ENCODE measurements at places on chromosomes 5 and 9.

DNA sequence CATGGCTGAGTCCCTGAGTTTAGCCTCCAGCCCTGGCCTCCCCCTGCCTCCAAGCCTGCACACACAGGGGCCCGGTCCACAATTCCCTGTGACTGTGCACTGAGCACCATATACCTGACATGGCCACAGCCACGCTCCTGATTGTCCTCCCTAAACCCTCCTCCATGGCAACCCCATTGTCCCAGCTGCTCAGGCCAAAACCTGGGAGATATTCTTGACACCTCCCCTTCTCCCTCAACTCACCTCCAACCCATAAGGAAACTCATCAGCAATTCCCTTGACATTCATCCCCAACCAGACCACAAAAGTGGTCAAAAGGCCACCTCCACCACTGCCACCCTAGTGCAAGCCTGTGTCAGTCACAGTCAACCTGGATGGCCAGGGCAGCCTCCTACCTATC, 107.5 kb upstream of the MVB12B start:
- DNase-seq, result no peak

- DNase-seq, result no peak
Measured at GRCh38 chr5:146233441-146233840, 30.0 kb downstream of the RBM27 start.

DNA sequence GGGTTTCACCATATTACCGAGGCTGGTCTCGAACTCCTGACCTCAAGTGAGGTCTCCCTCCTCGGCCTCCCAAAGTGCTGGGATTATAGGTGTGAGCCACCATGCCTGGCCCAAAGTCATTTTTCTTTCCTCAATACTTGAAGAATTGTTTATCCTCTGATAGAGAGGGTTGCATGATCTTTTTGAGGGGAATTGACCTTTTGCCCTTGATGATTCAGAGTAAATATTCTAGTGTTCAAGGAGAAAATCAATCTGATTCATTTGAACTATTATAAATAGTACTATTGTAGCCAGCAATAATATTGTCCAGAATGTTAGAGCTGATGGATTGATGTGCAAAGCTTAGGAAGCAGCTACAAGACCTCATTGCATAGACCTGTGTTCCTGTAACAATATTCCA, 47.1 kb downstream of the UGCG start:
- DNase-seq, result no peak

GRCh38 chr9:83623679-83624076, 735 bp downstream of the IDNK start:
- DNase-seq, result no peak

GRCh38 chr9:119818726-119819435, 449.6 kb upstream of the BRINP1 start:
- no peak for DNase-seq

Measured in NCI-H524 (cell line).